CD4-positive, alpha-beta T cell treated with Interferon alpha-2 for 1 hour (primary cell): ENCODE measurements at places on chromosomes 16 and 17.

GRCh38 chr17:2237521-2237921, 66.1 kb downstream of the SMG6 start:
- DNase-seq: no peak

GRCh38 chr17:50865060-50865867, 890 bp downstream of the TOB1 start:
- peak; percentile 62 for DNase-seq

GRCh38 chr16:17457513-17457912, 13.2 kb downstream of the XYLT1 start:
- DNase-seq: no peak

GRCh38 chr17:41013181-41013580, 4.3 kb upstream of the KRTAP3-1 start:
- no peak for DNase-seq

- DNase-seq: peak; percentile 72
These were observed at the start of gene TMEM106A for GRCh38 chr17:43211480-43212402. TSS of gene TMEM106A (plus strand) at chr17:43211875. CDS start at chr17:43213042, 1,167 bp downstream.

DNA sequence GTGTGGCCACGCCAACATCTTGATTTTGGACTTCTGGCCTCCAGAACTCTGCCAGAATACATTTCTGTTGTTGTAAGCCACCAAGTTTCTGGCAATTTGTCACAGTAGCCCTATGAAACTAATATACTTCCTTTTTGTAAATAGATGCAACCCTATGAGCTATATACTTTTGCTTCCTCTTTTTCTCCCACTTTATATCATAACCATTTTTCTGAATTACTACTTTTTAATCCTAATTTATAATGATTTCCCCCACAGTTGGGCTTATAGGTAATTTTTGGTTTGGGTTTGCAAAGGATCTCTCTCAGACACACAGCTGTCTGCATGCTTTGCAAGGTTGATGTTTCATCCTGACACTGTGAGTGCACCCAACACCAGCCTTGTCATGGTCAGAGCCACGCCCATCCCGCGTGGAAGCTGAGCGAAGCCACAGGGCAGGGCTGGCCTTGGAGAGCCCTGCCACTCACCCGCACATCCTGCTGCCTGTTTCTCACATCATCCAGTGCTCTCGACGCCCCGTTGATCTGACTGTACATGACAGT, 5.8 kb downstream of the TRIM25 start:
- DNase-seq: peak; percentile 72

DNA sequence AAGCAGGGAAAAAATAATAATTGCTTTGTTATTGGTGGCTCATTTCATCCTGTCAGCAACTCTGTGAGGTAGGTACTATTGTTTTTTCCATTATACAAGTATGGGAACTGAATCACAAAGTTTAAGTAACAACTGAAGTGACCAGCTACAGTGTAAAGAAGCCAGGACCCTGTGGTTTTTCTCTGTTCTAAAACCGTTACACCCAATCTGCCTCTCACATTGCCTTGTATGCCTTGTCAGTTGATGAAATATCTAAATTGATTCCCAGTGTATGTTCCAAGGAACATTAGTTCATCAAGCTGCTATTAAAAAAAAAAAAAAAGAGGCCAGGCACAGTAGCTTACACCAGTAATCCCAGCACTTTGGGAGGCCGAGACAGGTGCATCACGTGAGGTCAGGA, 5.4 kb downstream of the PIGL start:
- DNase-seq: no peak

- DNase-seq: peak; percentile 16
These were observed 42.4 kb upstream of the NF1 start for GRCh38 chr17:31052187-31052889.

DNA sequence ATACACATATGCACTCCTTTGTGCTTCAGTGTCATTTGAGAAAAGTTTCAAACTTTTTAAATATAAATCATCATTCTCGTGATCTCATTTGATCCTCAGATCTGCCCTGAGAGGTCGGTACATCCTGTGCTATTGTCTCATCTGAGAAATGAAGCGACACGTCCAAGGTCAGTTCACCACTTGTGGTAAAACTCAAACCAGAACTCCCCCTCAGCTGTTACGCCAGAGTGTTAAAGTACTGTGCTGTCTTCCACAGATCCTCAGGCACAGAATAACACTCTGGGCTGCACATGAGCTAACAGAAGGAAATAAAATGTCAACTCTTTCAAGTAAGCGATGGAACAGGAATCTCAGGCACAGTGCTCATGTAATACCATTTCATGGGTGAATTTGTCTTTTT, 31.4 kb downstream of the ANKFN1 start:
- no peak for DNase-seq

- peak; percentile 29 for DNase-seq
These were observed 82.7 kb upstream of the CREBBP start for GRCh38 chr16:3963203-3963602.

GRCh38 chr17:11086646-11087340, 154.2 kb upstream of the SHISA6 start:
- no peak for DNase-seq

- DNase-seq: no peak
These were observed 98.7 kb downstream of the ABCC12 start for GRCh38 chr16:48057048-48057447.

DNA sequence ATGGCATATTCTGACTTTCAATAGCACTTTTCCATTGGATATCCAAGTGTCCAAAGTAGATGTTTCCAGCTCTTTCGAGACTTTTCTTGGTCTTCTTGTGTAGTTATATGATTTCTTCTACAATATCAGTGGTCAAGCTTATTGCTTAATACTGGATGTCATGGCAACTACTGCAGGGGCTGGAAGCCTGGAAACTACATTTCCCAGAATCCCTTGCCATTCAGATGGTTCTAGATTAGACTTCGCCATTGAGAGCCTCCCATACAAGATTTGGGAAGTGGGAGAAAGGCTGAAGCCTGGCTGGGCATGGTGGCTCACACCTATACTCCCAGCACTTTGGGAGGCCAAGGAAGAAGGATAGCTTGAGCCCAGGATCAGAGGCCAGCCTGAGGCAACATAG, 153.6 kb downstream of the C16orf95 start:
- DNase-seq: no peak

- DNase-seq: no peak
These were observed 144.4 kb downstream of the GAS7 start for GRCh38 chr17:10053782-10054540.

- DNase-seq: no peak
These were observed 276.4 kb downstream of the FOXL1 start for GRCh38 chr16:86854626-86855294.

DNA sequence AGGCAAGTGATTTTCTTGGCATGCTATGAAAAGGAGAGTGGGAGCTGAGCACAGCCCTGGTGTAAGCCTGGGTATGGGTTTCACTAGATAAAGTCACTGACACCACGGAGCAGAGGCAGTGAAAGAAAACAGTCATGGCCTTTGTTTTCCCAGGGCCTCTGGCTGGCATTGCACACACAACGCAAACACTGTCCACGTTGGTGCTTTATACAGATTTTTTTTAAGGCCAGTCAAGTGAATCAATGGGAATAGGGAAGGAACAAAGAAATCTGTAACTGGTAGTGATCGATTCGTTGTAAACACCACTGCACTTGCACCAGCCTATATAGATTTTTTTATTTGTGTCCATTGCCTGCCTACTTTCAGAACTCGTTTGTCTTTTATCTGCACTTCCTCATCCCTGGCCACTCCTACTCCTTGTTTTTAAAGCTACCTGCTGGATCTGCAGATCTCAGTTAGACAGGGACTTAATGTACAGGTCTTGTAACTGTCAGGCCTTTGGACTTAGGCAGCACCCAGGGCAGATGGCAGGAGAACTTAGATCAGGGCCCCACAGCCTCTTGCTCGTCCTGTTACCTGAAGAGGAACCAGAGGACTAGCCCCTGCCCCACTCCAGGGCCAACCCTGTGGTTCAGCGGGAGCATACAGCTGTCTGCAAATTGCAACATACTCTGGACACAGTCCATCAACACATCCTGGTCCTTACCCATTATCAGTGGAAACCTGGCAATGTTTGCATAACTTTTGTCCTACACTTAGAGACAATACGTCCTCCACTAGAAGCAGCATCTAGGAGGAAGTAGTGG, 10.6 kb upstream of the TMIGD1 start:
- no peak for DNase-seq

DNA sequence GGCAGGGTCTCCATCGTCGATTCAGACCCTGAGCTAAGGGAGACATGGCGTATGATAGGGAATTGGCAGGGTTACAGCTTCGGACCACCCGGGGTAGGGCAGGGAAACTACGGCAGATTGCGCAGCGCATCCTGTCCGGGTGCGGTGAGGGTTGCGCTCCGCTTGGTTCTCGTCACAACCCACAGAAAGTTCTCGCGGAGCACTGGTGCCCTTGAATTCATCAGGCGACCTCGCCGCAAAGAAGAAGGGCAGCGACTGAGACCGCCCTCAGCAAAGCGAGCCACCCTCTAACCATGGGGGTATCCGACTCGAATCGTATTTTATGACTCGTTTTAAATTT, 1.2 kb downstream of the HS3ST3B1 start:
- DNase-seq: peak; percentile 66

GRCh38 chr17:63356337-63356757, 89.8 kb downstream of the CYB561 start:
- DNase-seq: no peak

GRCh38 chr16:65619606-65620005, 497.7 kb upstream of the CDH11 start:
- DNase-seq: no peak

DNA sequence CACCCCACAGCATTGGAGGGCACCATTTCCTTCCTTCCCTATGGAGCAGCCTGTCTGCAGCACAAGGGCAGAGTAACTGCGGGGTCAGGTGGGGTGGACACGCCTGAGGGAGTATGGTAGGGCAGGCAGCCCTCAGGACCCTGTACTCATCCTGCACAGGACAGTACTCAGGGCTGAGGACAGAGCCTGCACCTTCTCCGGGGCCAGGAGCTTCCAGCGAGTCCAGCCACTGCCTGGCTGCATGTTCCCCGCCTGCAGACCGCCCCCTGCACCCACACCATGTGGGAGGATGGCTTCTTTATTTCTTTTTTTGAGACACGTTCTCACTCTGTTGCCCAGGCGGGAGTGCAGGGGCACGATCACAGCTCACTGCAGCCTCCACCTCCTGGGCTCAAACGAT, 47.6 kb upstream of the CDC42EP4 start:
- no peak for DNase-seq

DNA sequence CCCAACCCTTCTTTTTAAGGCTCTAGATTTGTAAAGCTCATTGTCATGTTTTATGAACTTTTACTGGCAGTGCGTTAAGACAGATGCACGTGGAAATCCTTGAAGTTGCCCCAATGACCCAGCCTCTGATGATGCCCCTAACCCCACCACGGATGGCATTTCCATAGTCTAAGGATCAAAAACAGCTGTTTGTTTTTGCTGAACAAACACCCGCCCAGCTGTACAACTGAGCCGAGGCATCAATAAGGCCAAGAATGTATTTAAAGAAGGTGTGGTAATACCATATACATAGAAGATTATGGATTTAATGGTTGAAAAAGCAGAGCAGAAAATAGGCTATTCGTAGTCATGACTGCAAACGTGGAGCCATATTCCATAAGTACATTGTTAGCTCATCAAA, 83.7 kb downstream of the SALL1 start:
- no peak for DNase-seq
